ENCODE measurements at places on chromosomes 11 and 22.

DNA sequence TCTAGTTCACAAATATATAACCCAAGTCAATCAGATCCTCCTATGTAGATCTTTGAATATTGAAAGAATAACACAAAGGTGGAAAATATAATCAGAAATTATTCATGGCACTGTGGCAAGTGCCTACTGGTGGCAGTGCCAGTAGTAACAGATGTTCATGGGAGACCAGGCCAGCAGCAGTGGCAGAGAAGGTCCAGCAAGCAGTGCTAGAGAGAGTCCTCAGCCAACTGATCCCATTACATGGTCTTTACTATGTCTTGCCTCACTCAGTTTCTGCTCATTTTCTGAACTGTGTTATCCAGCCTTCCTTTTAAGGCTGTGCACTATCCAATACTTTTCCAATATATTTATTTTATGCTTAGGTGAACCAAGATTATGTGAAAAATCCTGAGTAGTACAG is 124.9 kb downstream of the MRTFA start:
- no peak for DNase-seq

DNA sequence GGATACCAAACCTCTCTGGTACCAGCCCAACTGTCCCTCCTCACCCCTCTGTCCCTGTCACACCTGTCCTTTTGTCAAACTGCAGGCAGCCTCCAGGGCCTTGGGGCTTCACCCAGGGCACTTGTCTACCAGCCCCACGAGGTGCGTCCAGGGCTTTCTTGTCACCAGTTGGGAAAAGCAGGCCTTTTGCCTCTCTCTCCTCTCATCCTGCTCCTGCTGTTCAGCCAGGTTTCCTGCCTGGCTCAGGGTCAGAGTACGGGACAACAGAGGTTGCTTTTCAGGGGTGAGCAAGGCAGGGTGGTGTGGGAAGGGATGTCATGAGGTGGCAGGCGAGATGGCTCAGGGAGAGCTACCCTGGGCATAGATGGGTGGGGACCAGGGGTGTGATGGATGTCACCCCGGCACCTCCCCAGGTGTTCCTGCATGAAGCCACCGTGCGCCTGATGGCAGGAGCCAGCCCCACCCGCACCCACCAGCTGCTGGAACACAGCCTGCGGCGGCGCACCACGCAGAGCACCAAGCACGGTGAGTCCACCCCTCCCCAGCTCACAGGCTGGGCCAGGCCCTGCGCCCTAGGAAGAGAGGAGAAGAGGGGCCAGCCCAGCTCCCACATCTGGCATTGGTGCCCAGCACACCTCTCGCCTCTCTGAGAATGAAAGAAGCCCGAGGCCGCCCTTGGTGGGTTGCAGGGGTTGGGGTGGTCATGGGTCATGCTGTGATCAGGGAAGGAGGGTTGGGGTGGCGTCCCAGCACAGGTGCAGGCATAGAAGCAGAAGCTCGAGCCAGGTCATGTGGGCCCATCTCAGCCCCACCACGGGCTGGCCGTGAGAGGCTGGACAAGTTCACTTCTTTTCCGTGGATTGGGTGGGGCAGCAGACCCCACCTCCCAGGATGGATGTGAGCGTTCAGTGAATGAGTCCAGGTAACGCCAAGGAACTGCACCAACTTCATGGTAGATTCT is 10.1 kb downstream of the SHISA8 start:
- no peak for DNase-seq

DNA sequence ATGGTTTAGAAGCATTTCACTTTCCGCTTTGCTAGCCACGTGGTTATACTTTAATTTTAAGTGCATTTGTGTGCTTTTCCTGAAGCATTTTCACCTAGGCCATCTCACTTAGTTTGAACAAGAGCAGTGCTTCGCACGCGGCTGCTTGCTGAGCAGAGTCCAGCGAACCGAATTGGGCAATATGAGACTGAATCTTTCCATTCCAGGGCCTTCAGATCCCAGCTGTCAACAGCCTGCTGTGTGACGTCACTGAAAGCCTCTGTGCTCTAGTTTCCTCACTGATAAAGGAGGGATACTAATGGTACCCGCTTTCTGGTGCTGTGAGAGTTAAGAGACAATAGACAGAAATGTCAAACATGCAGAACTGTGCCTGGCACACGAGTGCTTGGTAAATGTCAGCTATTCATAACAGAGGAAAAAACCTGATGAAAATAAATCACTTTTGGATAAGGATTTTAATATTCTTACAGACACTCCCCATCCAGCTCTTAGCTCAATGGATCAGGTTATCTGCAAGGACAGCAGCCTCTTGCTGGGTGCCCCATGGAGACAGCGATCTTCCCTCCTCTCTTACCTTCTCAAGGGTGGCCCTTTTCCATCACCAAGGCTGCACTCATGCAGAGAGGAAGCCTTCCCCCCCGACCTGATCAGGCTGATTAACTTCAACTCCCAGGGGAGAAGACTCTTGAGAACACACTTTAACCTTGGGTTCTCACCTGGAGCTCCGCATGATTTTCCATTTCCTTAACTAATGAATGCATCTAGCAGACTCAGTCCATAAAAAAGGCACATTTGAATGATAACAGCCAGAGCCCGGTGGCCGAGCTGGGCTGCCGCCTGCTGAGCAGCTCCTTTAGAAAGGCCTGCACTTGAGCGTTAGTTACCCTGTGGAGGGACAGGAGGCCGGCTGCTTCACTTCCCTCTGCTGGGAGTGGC is 3.5 kb upstream of the GLB1L3 start:
- DNase-seq: no peak

GRCh38 chr11:69442807-69443137 is 38.7 kb upstream of the LINC01488 start:
- DNase-seq: no peak

- DNase-seq: no peak
Measured at GRCh38 chr11:76676636-76677457, 6.3 kb upstream of the LRRC32 start.

DNA sequence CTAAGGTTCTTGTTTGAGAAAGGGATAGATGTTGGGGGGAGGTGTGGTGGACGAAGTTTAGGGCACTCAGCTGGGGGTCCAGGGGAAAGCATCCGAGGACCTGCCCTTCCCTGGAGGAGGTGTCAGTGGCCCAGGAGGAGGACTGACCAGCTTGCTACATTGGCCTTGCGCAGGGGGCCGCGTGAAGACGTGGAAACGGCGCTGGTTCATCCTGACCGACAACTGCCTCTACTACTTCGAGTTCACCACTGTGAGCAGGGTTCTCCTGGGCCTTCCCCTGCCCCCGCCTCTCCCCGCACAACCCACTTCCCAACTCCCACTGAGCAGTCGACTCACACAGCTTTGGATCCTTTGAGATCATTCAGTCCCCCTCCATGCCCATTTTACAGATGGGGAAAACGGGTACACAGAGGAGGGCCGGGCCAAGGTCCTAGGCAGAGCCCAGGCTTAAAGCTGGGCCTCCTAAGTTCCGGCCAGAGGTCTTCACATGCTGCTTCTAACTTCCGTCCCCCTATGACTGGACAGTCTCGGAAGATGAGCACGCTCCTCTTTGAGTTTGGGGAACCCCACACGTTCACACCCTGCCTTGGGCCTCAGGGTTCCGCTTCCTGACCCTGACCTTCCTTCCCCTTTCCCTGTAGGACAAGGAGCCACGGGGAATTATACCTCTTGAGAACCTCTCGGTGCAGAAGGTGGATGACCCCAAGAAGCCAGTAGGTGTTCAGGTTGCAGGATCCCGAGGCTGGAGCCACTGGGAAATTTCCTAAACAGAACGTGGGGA is 28.7 kb downstream of the CYTH4 start:
- DNase-seq: no peak

DNA sequence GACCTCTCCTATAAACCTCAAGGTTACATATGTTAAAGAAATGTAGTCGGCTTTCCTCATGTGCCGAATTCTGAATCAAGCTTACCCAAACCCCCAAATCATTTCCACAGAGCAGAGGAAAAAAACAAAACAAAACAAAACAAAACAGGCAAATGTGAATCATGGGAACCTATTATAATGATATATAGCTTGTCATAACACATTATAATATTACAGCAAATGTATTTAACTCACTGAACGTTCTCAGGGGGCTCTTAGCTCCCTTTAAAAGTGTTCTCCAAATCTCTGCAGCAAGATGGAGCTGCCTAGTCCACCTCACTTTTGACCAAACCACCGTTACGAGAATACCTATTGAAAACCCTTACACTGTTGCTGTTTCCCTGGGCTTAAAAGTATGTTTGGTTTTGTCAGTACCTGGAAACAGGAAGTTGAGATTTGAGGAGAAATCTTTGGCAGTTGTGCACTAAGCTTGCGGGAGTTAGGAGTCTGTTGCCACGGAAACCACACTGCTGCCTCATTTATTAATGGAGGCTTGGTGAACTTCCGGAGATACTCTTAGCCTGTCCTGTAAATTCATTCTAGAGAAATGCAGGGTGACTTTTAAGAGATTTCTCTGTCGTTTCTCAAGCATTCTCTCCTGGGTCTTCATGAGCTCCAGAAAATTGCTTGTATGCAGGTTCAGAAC is 167.0 kb upstream of the RASSF10 start:
- no peak for DNase-seq

- no peak for DNase-seq
Measured at GRCh38 chr11:44753961-44754645, 27.3 kb downstream of the TSPAN18 start.

DNA sequence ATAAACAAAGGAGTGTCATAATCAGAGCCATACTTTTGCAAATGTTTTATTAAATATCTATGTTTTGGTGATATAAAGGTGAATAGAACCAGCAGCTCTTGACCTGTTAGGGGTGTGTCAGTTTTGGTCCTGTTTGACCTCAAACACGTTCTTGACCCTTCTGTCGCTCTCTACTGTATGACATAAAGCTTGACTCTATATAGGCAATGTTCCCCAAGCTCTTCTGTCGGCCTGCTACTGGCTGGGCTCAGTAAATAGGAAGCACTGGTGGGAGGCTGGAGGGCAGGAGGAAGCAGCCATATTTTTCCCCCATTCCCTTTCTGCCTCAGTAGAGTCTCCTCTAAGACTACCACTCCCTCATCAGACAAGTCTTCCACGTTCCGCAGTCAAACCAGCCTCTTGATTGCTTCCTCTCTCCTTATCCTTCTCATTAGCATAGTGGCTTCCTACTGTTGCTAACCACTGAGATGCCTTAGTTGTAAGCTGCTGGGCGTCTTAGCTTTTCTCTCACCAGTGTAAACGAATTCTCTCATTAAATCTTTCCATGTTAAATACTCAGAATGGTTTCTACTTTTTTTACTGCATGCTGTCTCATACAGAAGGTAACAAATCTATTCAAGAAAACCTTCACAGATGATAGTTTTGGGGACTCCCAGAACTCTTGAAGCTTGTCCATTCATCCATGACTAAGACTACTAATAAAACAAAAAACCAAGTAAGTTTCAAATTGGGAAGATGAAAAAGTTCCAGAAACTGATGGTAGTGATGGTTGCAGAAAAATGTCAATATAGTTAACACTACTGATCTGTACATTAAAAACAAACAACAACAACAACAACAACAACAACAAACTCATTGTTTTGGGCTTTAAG is 3.3 kb downstream of the NPAT start:
- no peak for DNase-seq

GRCh38 chr11:28017816-28018215 is 90.1 kb downstream of the KIF18A start:
- no peak for DNase-seq

DNA sequence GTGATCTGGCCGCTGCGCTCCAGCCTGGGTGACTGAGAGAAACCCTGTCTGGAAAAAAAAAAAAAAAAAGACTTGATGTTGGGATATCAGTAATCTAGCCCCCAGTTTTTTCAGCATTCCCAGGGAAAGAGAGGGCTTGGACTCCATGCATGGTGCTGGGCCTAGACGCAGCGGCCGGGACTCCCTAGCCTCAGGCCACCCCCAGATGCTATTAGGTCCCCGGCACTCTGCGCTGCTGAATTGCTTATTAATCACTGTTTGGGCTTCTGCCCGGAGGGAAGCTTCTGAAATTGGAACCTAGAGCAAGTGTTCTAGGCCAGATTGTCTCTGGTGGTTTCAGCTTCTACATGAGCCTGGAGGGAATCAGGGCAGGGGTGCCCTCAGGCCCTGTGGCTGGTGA is 39.0 kb downstream of the SLCO2B1 start:
- DNase-seq: no peak

DNA sequence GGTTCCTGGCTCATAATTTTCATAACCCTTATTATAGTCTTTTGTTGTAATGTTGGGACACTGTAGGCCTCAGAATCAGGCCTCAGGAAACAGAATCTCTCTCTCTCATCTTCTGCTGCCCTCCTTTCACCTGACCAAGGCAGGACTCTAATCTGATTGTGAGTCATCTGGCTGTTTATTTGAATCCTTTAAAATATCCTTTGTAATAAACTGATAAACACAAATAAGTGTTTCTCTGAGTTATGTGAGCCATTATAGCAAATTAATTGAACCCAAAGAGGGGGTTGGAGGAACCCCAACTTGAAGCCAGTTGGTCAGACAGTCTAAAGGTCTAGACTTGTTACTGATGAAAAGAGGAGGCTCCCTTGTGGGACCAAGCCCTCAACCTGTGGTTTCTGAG is 30.6 kb downstream of the ACER3 start:
- no peak for DNase-seq

DNA sequence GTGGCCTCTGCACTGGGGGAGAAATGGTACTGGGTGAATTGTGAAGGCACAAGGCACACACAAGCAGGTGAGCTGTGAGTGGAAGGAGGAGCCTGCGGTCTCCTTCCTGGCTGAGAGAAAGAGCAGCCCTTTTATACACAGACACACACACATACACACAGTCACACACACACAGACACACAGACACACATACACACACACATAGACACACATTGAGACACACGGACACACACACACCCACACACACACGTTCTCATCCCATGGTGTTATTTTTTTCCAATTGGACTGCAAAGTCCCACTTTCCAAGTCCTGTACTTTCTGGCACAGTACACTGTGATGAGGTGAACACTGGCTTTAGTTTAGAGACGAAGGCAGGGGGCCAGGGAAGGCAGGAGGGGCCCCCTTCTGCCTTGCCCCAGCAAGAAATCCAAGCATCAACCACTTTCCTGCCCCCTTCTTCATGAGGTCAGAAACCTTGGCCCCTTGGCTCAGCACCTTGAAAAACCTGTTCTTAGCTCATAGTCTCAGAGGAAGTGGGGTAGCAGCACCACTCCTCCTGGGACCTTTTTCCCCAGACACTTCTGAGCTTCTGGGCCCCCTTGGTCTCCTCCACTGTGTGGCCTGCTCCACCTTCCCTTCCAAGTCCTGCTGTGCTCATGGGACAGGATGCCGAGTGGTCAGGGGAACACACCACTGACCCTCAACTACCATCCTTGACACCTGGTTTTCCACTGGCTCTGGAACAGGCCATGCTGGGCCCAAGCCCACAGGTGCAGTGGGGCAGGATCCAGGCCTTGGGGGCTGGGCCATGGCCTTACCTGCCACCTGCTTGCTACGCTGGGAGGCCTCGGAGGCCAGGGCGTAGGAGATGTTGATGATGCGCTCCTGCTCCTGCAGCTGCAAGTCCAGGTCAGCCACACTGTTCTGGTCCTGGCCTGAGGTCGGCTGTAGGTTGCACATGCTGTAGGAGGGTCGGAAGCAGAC is 43.8 kb downstream of the C11orf58 start:
- no peak for DNase-seq
